T1000 (cell line): ENCODE measurements at places on chromosomes 3 and 15.

DNA sequence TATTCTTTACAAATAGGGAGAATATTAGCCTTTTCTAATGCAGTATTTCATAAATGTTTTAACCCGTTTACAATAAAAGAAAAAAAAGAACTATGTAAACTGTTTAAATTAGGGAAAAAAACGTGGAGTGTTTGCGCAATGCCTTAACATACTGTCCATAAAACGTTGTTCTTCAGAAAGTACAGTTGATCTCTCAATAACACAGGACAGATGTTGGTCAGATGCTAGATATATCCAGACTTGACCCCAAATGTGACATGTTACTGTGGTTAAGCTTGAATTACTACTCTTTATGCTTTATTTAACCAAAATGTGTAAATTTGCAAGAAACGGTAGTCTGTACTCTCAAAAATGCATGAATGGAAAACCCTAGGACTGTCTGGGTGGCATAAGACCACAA is 110.3 kb downstream of the PLOD2 start:
- DNase-seq, result no peak

DNA sequence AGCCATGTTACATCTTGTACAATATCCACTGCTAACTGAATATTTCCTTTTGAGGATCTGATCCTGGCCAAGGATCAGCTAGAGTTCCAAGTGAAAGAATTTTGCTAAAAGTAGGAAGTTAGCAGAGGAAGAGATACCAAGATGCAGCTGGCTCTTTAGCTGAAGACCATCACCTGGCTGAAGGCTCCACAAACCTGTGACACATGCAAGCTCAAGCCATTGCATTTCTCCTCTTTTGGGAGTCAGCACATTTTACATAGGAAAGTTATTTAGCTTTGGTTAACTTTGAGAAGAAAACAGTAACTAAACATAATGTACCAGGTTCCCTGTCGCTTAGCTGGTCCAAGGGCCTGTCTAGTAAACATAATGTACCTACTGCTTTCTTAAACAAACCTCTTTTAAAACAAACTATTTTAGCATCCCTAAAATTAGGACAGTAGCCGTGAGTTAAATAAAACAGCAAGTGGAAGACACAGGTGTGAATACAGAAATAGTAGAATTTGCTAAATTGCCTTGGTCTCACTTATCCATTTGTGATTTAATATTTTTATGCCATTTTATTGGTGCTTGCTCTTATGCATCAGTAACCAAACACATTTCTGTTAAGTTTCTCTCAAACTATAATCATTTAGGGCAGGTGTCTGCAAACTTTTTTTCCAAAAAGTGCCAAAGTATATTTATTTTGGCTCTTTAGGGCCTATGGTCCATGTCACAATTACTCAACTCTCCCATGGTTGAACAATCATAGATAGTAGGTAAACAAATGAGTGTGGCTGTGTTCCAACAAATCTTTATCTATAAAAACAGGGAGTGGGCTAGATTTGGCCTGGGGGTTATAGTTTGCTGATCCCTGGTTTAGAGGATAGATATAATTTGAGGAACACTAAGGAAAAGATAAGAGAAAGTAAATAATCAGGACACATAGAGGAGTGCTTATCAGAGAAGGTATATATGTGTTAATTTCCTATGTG is 11.2 kb downstream of the GCSAM start:
- no peak for DNase-seq

DNA sequence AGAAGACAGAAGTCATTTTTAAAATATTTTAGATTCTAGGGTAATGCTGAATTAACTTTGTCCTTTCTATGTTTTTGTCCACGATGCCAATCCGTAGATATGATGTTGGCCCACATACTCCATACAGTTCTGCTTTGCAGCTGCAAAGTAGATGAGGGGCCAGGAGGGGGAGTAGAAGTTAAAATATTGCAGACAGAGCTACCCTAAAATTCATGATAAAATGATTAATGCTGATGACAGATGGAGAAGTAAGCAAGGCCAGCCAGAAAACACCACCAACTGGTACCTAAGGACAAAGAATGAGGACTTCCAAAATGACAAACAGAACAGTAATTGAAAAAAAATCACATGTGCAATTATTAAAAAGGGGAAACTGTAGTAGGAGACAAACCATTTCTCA is 756.6 kb upstream of the ARPP21 start:
- DNase-seq, result no peak

DNA sequence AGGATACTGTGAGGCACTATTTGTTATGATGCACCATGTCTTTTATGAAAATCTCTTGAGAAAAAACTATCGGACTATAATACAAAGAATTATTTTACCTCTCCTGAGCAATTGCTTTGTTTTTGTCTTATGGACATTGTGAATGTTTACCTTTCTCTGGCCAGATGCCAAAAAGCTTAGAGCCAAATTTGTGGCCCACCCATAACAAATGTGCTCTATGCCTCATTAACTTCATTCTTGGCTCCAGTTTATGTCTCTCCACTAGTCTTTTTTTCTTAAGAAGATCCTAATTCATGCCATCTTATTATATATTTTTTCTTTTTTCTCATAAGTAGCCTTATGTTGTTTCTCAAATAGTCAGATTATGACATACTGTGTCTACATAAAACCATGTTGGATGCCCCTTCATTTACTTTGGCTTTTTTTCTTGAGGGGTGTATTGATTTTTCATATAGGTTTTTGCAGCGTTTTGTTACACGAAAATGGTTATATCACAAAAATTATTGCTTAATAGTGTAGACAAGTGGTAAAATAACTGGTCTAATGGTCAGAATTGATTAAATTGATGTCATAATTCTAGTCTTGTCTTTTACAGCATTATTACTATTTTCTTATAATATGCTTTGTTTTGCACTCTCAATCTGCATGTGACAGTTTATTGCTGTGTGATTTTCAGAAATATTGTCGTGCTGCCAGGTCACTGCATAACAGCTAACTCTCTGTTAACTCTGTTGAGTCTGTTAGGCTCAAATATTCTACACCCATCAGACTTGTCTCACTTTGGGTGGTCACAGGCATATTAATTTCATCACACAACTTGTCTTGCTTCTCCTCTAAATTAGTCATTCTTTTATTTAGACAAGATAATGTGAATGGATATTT is 18.2 kb downstream of the SENP8 start:
- no peak for DNase-seq

- no peak for DNase-seq
Measured at GRCh38 chr15:66743703-66744536, 41.9 kb downstream of the SMAD6 start.

GRCh38 chr3:143825513-143825912 is 22.8 kb downstream of the SLC9A9 start:
- DNase-seq, result no peak

DNA sequence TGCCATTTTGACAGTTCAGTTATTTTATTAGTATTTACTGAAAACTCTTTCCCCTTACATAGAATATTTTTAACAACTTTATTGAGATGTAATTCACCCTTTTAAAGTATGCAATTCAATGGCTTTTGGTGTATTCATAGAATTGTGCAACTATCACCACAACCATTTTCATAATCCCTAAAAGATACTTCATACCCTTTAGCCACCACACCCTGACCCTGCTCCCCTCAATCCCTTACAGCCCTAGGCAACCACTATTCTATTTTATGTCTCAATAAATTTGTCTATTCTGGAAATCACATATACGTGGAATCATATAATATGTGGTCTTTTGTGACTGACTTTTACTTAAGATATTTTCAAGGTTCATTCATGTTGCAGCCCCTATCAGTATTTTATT is 29.7 kb downstream of the TEX9 start:
- DNase-seq, result no peak

DNA sequence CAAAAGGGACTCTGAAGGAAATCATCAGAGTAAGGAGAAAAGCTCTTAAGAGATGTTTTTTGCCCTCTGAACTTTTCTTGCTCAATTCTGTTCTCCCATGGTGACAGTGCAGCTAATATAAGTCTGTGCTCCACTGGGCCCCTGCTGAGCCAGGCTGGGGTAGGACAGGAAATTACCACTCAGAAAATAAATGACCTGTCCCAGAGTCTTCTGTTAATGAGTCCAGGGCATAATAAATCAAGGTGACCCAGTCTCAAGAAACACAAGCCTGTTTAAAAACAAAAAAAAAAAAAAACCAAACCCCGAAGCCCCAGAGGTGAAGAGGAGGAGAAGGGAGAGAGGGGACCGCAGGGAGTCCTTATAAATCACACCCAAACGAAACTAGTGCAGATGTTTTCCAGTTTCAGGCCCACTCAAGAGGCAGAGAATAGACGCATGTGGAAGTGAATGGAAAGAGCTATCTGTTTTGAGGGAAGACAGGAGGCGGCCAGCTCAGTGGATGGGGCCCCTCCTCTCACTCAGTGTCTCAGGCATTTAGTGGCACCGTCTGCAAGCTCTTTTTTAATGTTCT is 59.8 kb upstream of the BOC start:
- DNase-seq, result no peak

- no peak for DNase-seq
Measured at GRCh38 chr3:58514405-58514804, 22.5 kb downstream of the KCTD6 start.

- no peak for DNase-seq
Measured at GRCh38 chr3:177279118-177279815, 82.0 kb upstream of the TBL1XR1 start.

DNA sequence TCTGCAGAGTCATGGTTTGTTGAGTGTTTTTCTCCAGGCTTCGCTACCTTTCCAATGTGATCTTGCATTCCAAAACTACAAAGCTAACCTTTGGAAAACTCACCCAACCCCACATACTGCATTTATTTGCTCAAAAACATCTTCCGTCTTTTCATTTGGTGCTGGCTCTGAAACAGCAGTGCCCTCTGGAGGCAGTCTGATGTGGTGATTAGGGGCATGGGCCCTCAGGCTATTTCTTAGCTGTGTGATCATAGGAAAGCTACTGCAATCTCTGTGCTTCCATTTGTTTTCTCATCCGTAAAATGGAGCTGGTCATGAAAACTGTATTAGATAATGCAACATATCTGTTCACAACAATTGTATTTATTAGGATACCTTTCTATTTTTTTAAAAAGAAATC is 47.0 kb downstream of the MTHFS start:
- DNase-seq, result no peak

DNA sequence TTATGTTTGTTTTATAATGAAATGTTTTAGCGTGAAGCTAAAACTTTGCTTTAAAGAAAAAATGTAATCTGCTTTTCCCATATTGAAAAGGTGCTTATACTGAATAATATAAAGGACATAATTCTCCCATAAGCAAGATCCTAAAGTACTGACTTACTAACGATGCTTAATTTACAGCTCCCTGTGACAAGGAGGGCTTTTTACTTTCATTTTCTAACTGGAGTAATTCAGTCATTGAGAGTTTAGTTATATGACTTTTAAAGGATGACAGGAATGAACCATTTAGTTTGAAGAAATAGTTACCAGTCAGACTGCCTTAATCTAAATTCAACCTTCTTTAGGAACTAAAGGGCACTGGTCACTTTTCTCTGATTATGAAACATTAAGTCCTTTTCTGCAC is 19.3 kb upstream of the ZPLD1 start:
- DNase-seq, result no peak

- DNase-seq, result no peak
Measured at GRCh38 chr3:8560366-8561007, 58.9 kb downstream of the LMCD1 start.

- DNase-seq, result no peak
Measured at GRCh38 chr3:72887343-72887704, 522 bp upstream of the GXYLT2 start.

DNA sequence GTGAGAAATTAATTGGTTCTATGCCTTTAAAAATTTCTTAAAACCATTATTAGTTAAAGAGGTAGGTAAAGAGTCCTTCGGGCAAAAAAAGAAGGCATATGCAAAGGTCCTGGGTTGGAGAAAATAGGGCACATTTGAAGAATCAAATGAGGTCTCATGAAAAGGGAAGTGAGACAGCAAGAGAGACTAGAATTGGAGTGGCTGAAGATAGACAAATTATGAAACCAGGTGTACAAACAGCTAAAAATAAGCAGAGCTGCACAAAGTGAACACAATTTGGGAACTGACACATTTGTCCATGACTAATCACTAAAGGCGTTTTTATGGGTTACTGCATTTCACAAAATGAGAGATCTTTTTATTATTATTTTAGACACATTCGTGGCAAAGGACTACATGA is 581.2 kb downstream of the PYDC2 start:
- DNase-seq, result no peak

GRCh38 chr3:177811112-177811511 is 613.8 kb upstream of the TBL1XR1 start:
- no peak for DNase-seq

DNA sequence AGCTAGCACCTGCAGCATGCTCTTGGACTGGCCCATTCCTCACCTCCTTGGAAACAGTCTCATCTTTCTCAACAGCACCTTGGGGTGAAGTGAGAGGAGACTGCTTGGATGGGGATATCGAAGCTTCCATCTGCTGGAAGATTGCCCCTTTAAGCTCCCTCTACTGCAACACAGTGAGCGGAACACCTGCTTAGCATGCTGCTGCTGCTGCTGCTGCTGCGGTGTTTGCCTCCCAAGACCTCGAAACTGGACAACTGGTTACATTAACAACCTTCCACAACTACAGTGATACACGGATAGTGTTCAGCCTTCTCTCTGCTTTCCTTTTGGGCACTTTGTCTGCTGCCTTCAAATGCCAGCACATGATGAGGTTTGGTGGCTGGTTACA is 253.9 kb upstream of the LYSMD4 start:
- no peak for DNase-seq

DNA sequence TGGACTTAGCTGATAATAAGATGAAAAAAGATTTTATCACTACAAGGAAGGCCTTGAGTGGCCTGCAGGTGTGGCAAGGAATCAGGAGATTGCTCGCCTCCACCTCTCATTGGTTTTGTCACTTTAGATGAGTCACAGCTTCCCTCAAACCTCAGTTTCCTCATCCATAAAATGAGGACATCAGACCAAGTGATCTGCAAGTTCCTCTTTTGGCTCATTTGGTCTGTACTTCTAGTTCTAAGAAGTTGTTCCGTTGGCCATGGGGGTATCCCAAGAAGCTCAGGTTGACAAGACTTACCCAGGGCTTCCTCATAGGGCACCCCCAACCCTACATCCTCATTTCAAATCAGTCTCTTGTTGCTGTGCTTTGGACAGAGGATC is 254.1 kb downstream of the UACA start:
- DNase-seq, result no peak

DNA sequence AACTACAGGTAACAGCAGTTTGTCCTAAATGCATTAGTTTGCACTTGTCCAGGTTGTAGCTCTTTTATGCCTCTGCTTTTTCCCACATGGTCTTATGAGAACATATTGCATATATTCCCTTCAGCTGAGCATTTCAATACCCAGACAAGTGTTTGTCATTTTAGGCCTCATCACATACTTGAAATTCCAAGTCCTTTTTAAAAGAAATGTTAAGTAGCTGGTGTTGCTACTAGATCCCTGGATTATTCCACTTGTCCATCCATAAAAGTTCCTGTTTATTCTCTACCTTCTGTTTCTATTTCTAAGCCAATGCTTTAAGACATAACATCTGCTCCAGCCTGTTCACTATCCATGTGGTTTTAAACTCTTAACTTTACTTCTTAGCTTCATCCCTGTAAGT is 128.4 kb downstream of the NECTIN3 start:
- no peak for DNase-seq

DNA sequence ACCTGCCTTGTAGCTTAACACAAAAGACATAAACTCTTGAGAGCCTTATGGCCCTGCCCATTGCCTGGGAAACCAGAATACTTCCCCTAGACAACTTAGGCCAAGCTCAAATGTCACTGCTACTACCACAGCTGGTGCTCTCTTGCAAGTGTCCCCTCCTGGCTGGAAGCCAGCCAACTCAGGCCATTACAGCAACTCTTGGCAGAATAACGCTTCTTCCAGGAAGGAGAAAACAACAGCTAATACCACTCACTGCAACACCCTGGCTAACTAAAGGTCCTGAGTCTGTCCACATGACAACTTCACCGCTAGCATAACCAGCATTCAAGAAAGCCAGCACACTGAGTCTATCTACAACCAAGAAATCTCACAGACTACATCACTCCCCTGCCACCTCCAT is 5.1 kb upstream of the B4GALT4 start:
- DNase-seq, result no peak
